K562 (cell line): ENCODE measurements at places on chromosomes 5 and 9. TPM values are rescaled to one million over a fixed set of nuclear protein-coding genes. Genes with fewer than 3 reads are reported as not detected.

DNA sequence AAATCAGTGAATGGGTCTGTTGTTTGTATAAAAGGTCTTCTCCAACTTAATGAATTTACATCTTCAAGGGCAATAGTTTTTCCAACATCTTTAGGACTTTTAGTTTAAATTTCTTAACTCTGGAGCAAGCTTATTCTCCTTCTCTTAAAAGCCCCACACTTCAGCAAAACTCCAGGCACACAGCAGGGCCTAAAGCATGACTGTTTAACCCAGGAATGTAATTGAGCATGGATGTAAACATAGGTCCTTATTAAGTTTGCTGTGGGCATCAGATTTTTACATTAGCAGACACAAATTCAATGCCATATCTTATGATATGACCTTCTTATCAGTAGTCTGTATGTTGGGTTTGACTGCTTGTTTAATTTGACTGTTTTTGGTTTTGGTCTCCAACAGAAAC, 78.9 kb downstream of the ABCA1 start:
- no peaks in the 10 kb centered on the region for H3K4me1 ChIP-seq
- H3K27me3 ChIP-seq: no peaks in the 10 kb centered on the region; the same call in 2 of the 3 replicates
- H3K27ac ChIP-seq: no peak overlapping the region

DNA sequence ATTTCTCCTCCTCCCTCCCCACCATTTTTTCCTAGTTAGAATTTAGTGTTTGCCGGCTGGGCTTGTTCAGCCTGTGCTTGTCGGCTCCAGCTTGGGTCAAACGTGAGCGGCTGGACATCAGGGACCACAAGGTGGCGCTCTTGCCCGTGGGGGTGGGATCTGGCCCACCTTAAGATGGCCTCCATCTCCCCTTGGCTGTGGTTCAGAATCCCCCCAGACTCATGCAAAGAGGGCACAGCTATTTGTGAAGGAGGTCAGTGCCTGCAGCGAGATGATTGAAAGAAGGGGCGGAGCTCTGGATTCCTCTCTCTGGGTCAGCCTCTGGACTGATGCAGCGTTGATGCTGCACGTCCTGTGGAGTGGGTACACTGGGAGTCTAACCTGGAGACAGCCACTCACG, 283.3 kb upstream of the TUT7 start:
- no peak overlapping the region for H3K27ac ChIP-seq
- H3K36me3 ChIP-seq: no peaks in the 10 kb centered on the region
- H3K4me1 ChIP-seq: no peaks in the 10 kb centered on the region; the same call in 1 of the 2 replicates
- DNase-seq: peak; percentile 40
- no peaks in the 10 kb centered on the region for H3K27me3 ChIP-seq

The S1PR3 gene
- 0.31 and 0.33 TPM in 2 replicates for total RNA-seq

- no peak overlapping the region for H3K4me3 ChIP-seq
- no peaks in the 10 kb centered on the region for H3K36me3 ChIP-seq
- no peak overlapping the region for H3K27ac ChIP-seq
These were observed 159.3 kb upstream of the DAPK1 start for GRCh38 chr9:87338088-87338989.

The PRR7 gene
- total RNA-seq: 9.7 and 10.4 TPM in 2 replicates

DNA sequence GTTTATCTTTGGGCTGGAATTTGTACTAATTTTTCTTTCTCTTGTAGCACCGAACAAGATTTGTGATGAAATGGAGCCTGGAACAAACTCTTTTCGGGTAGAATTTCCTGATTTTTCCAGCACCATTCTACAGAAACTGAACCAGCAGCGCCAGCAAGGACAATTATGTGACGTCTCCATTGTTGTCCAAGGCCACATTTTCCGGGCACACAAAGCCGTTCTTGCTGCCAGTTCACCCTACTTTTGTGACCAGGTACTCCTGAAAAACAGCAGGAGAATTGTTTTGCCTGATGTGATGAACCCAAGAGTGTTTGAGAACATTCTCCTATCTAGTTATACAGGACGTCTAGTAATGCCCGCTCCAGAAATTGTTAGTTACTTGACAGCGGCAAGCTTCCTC, 27.6 kb downstream of the ZBTB43 start:
- DNase-seq: no peak
- H3K36me3 ChIP-seq: peaks cover 51% of the 10 kb centered on the region
- H3K27ac ChIP-seq: no peak overlapping the region
- no peak overlapping the region for H3K4me3 ChIP-seq

The NPM1 gene
- total RNA-seq: 2,894 and 2,951 TPM in 2 replicates

The C9orf50 gene
- total RNA-seq: not detected in 2 replicates

DNA sequence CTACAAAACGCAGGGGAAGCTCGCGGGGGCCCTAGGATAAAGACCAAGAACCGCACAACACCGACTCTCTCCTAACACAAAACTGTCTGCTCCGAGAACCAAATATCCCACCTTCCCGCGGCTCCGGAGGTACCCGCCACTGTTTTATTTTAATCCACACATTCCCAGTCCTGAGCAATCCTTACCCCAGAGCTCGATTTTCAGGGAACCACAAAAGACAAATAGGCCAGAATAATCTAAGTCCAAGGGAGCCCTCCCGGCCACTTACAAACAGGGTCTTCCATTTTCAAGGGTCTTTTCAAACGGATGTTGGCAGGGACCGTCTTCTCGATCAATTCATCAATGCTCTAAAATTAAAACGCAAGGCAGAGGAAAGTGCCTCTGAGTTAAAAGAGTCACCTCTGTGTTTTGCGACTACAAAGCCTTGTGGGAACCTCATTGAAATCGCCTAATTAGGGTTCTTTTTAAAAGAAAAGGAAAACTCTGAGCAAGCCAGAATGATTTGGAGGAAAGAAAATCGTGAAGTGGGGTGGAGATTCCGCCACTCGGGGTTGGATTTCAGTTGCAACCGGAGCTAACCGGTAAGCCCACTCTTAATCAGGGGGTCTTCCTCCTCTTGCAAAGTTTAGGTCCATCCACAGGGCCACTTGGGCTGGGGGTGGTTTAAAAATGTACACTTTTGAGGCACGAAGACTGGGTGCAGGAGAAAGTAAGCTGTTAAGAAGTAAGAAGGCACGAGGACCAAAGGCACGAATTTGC, 1.0 kb downstream of the GLDC start:
- H3K4me3 ChIP-seq: no peak overlapping the region
- DNase-seq: no peak
- H3K36me3 ChIP-seq: no peaks in the 10 kb centered on the region
- peaks cover 34% of the 10 kb centered on the region for H3K27me3 ChIP-seq
- H3K27ac ChIP-seq: no peak overlapping the region
- peaks cover 5% of the 10 kb centered on the region; the same call in 1 of the 2 replicates for H3K4me1 ChIP-seq

DNA sequence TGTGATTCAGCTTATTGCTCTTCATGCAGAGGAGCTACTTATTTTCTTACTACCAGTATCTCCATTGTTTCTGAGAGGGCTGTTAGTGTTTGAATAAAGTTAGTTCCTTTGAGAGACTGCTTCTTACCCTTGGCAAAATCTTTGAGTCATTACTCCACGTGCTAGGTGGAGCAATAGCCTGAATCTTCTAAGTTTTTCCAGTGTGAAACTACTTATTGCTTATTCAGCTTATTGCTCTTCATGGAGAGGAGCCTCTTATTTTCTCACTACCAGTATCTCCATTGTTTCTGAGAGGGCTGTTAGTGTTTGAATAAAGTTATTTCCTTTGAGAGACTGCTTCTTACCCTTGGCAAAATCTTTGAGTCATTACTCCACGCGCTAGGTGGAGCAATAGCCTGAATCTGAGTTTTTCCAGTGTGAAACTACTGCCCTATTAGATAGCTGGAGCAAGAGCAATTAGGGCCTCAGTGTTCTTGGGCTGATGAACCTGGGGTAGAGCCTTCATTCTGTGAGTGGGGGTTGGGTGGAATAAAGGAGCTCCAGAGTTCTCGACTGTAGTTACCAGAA, 41.9 kb downstream of the GPBP1 start:
- no peak overlapping the region for H3K27ac ChIP-seq
- H3K36me3 ChIP-seq: peaks cover 62% of the 10 kb centered on the region

GRCh38 chr5:140399979-140400729, 1.5 kb upstream of the ANKHD1 start:
- H3K4me1 ChIP-seq: peaks cover 18% of the 10 kb centered on the region
- peak overlapping the region; percentile 95 for H3K27ac ChIP-seq
- H3K27me3 ChIP-seq: no peaks in the 10 kb centered on the region
- H3K36me3 ChIP-seq: peaks cover 9% of the 10 kb centered on the region; the same call in 1 of the 3 replicates
- peak overlapping the region; percentile 59 for H3K4me3 ChIP-seq
- DNase-seq: peak; percentile 17

DNA sequence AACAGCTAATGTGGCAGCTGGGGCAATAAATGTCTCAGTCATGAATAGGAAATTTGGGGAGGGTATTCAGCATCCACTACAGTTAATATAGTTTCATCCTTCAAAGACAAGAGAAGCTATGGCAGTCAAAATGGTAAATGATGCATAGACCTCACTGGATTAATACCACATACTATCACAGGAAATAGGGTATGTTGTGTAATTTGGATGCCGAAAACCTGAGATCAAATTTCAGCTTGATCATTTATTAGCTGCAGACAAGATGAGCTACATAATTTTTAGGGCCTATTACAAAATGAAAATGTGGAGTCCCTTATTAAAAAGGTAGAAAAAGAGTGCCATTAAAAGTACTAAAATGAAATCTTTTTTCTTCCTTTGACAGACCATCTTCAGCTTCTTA, 112.6 kb upstream of the MTAP start:
- no peak for DNase-seq
- H3K36me3 ChIP-seq: no peaks in the 10 kb centered on the region
- no peak overlapping the region for H3K27ac ChIP-seq
- no peaks in the 10 kb centered on the region for H3K27me3 ChIP-seq
- no peak overlapping the region for H3K4me3 ChIP-seq

The PRRC2B gene
- 125 and 126 TPM in 2 replicates for total RNA-seq

The MZB1 gene
- 0.31 TPM in 2 replicates for total RNA-seq

DNA sequence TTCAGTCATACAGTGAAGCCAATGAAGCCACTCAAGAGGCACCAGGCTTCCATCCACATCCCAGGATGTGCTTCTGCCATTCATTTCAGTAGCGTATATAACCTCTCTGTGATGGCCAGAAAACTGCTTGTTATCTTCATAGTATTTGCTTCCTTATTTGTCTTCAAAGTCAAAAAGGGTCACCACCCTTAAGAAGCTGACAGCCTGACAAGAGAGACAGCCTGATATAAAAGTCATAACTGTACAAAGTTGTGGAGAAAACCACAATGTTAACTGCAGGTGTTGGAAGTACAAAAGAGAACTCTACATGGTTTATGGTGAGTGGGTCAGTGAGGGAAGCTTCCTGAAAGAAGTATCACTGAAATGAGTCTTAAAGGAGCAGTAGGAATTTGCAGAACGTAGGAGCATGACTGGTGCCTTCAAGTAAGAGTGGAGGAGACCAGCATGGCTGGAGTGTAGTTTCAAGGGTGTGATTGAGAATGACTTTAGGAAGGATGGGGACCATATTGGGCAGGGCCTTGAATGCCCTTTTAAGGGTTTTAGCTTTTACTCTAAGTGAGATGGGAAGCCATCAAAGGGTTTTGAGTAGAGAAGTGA, 33.7 kb downstream of the NIM1K start:
- H3K27me3 ChIP-seq: no peaks in the 10 kb centered on the region
- no peak overlapping the region; the same call in 2 of the 3 replicates for H3K27ac ChIP-seq
- H3K4me3 ChIP-seq: no peak overlapping the region
- peaks cover 16% of the 10 kb centered on the region; the same call in 2 of the 3 replicates for H3K4me1 ChIP-seq

The CATSPER3 gene
- total RNA-seq: 0.34 and 0.49 TPM in 2 replicates

The PCDHA1 gene
- not detected in 2 replicates for total RNA-seq

GRCh38 chr5:174300118-174300940, 254.8 kb downstream of the NSG2 start:
- no peaks in the 10 kb centered on the region for H3K4me1 ChIP-seq
- peaks cover 15% of the 10 kb centered on the region for H3K27me3 ChIP-seq
- no peak for DNase-seq
- no peak overlapping the region for H3K4me3 ChIP-seq

The CTNNAL1 gene
- 46.9 and 48.8 TPM in 2 replicates for total RNA-seq

The PCDHB9 gene
- not detected in 2 replicates for total RNA-seq

The PRLR gene
- 0.02 and 0.25 TPM in 2 replicates for total RNA-seq

The CDH9 gene
- total RNA-seq: not detected in 2 replicates

GRCh38 chr9:124815601-124816000, 37.7 kb upstream of the WDR38 start:
- DNase-seq: no peak
- H3K27me3 ChIP-seq: no peaks in the 10 kb centered on the region
- no peaks in the 10 kb centered on the region for H3K36me3 ChIP-seq
- no peak overlapping the region for H3K4me3 ChIP-seq
- H3K4me1 ChIP-seq: peaks cover 13% of the 10 kb centered on the region
- H3K27ac ChIP-seq: no peak overlapping the region

DNA sequence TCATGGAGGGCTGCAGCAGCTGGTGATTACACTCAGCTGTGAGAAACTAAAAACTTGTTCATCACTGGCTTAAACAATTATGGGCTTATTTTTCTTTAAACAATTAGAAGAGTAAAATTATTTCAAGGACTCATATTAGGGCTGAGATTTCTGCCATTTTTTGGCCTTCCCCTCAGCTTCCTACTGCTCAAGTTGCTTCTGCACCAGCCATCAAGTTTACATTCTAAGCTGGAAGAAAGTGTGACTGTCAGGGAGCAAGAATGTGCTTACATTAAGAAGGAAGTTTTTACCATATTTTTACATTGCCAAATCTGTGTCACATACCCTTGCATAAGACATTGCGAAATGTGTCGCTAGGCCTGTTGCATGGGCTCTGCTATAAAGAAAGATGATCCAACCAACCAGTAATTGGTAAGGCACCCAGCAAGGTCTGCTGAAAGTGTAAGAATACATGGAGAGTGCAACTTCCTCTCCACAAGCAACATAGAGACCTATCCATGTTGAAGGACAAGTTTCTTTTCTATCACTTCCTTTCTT, 260.3 kb upstream of the CDH10 start:
- no peaks in the 10 kb centered on the region for H3K27me3 ChIP-seq
- no peak overlapping the region for H3K4me3 ChIP-seq
- DNase-seq: no peak
- H3K27ac ChIP-seq: no peak overlapping the region

- no peak for DNase-seq
- no peaks in the 10 kb centered on the region for H3K4me1 ChIP-seq
- no peak overlapping the region for H3K27ac ChIP-seq
- H3K4me3 ChIP-seq: no peak overlapping the region
- H3K27me3 ChIP-seq: peaks cover 82% of the 10 kb centered on the region
These were observed 163.2 kb downstream of the DAB2IP start for GRCh38 chr9:121814594-121814993.

GRCh38 chr5:131664929-131665328, 29.9 kb upstream of the RAPGEF6 start:
- H3K4me1 ChIP-seq: no peaks in the 10 kb centered on the region
- H3K36me3 ChIP-seq: peaks cover 82% of the 10 kb centered on the region; the same call in 2 of the 3 replicates
- no peak overlapping the region for H3K27ac ChIP-seq
- no peaks in the 10 kb centered on the region for H3K27me3 ChIP-seq

GRCh38 chr9:89466451-89467277, 31.2 kb downstream of the SEMA4D start:
- no peak overlapping the region for H3K4me3 ChIP-seq
- no peaks in the 10 kb centered on the region for H3K4me1 ChIP-seq
- no peaks in the 10 kb centered on the region; the same call in 2 of the 3 replicates for H3K27me3 ChIP-seq
- H3K27ac ChIP-seq: no peak overlapping the region
